ENCODE measurements at places on chromosomes 4 and X.

- no peak for DNase-seq
These were observed 240.8 kb upstream of the DDX53 start for GRCh38 chrX:22758807-22759481.

GRCh38 chr4:130333241-130333759, 1237.3 kb downstream of the C4orf33 start:
- DNase-seq: no peak

- DNase-seq: no peak
These were observed 352.3 kb upstream of the TENM3 start for GRCh38 chr4:181890911-181891310.

DNA sequence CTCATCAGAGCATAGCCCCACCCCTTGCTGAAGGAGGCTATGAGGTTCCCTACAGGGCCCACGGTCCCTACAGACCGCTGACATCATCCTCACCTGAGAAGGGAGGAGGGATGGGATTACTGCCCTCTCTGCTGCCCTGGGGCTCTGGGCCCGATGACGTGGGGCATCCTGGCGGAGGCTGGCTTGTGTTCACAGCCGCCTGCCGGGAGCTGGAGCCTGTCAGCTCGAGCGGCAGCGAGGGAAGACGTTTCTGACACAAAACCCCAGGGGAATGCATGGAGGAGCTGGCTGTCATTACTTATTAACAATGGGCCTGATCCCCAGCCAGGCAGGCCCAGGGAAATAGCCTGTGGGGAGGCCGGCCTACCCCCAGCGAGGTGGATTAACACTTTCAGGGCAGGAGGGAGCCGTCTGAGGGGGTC, 106.6 kb upstream of the ATP6AP2 start:
- no peak for DNase-seq
